GM12892 (cell line): ENCODE measurements at places on chromosomes 1 and 21.

DNA sequence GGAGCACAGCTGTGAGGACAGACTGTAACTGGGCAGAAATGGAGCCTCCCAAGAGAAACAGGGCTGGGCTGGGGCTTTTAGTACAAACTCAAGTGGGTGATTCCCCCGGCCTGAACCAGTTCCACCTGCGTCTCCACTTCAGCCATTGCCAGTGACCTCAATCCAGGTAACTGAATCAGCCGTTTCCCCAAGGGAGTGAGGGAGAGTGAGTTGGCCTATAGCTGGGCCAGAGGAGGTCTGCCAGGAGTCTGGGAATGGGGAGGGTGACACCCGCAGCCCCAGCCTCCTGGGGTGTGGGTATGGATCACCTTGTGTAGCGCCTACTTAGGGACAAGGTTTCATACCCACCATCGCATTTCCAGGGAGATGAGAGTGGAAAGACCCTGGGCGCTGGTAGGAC is 8.5 kb downstream of the SLC26A9 start:
- no peak for DNase-seq

DNA sequence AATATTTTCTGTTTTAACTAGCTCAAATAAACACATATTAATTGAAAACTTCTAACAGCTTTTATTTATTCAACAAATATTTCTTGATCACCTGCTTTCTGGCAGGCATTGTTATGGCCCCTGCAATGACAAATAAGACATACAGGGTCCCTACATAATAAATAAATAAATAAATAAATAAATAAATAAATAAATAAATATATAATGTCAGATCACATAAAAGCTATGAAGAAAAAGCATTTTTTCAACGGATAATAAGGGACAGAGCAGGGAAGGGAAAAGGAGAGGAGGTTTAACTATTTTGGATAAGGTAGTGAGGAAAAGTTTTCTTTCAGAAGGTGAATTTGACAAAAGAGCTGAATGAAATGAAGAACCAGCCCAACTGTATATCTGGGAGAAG is 115.0 kb downstream of the MAGI3 start:
- no peak for DNase-seq

DNA sequence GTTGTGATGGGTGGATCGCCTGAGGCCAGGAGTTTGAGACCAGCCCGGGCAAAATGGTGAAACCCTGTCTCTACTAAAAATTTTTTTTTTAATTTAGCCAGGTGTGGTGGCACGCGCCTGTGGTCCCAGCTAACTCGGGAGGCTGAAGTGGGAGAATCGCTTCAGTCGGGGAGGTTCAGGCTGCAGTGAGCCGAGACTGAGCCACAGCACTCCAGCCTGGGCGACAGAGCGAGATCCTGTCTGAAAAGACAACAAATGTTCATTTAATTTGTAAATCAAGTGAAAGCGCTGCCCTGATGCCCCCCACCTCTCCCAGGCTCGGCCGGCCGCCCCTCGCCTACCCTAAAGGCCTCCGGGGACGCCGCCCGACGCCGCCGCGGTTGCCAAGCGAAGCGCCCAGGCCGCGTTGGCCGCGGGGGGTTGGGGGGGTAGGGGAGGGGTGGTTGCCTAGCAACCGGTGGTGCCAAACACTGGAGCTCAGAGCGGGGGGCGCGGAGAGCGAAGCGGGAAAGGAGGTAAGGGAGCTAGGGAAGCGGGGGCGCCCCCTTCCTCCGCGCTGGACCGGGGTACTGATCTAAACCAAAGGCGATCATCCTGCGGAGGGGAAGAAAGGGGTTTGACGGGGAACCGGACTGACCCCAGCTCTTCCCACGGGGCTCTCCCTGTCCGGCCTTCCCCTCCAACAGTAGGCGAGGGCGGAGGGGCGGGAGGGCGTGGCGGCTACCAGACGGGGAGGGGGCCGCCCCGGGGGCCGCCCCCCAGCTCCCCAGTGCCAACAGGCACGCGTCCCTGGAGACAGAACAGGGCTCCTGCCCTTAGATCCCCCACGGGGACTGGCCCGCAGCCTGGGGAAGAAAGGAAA is at the start of gene TEKT2:
Gene TEKT2 (plus strand): TSS at position 460 of the 862 bp plus-strand sequence. CDS start 828 bp downstream, outside the sequence.
- DNase-seq = no peak

DNA sequence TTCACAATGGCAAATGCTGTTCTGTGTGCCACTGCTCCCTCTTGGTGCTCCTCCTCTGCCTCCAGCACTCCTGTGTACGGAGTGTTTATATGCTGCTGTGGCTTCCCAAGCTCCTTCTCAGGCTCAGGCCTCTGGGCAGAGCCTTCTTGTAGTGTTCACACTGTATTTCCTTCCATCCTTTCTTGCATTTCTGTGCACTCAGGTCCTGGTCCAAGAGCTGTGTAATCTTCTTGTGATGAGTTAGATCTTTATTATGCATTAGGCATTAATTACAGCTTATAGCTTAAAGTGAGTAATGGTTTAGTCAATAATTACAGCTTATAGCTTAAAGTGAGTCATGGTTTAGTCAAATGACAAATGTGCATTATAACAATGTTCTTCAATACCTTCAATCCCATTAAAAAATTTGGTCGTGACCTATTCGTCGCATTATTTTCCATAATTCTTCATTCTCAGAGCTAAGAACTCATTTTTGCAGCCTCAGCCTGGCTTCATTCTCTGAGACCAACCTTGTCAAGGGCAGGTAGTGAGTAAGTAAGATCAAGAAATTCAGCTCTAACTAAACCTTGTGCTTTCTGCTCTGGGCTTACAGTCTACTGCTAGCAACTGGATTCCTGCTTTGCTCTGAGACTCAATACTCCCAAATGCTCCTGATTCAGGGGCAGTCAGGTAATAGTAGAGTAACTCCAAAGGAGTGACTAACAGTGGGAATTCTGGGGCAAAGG is 154.5 kb upstream of the SPAG17 start:
- no peak for DNase-seq

DNA sequence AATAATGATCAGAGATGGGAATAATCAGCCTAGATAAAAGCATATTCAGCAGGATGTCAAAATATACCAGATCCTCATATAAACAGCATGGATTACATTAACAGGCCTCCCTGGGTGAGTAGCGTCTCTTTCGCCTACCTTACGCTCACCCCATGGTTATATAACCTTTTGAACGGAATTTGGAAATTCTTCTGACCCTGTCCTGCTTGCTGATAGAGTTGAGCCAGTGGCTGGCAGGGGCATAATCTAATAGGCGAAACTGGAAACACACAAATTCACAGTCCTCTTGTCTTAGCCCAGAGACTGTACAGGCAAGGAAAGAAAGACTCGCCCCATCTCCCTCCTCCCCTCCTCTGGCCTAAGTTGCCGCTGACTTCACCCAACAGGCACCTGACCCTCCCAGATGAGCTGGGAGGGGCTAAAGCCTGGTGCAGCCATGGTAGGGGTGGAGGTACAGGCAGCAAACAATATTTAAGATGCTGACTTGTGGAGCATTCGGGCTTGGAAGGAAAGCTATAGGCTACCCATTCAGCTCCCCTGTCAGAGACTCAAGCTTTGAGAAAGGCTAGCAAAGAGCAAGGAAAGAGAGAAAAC is at the start of gene ANGPTL7:
Gene ANGPTL7 (plus strand): TSS at position 498 of the 594 bp plus-strand sequence. CDS start 225 bp downstream, outside the sequence.
- no peak for DNase-seq

DNA sequence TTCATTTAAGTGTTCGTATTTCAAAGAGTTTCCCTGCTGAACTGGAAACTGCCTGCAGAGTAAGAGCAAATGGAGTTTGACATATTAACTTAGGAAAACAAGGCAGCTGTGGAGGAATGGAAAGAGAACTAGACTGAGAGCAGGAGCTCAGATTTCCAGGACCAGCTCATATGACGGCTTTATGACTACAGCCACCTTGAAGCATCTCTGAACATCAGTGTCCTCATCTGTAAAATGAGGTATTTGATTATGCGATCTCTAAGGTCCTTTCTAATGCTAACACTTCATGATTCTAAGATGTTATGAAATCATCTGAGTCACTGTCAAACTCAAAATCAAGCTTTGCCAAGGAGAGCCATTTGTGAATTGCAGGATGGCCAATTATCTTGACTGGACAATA is 112.3 kb downstream of the PRRX1 start:
- DNase-seq = no peak

GRCh38 chr1:33232716-33233115 is 23.6 kb upstream of the ZNF362 start:
- no peak for DNase-seq

- no peak for DNase-seq
These were observed 415.3 kb upstream of the CAMK1G start for GRCh38 chr1:209168204-209168603.

- DNase-seq = no peak
These were observed 39.6 kb upstream of the ENAH start for GRCh38 chr1:225692517-225692879.

DNA sequence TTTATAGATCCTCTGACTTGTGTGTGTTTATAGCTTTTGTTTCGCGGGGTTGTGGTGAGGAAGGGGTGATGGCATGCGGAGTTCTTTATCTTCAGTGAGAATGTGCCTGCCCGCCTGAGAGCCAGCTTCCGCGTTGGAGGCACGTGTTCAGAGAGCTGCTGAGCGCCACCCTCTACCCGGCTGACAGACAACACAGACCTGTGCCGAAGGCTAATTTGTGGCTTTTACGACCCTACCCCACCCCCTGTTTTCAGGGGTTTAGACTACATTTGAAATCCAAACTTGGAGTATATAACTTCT is 14.4 kb upstream of the CD101 start:
- DNase-seq = no peak

GRCh38 chr21:38448671-38449385 is 49.4 kb downstream of the ERG start:
- no peak for DNase-seq

- no peak for DNase-seq
These were observed 42.8 kb upstream of the CASZ1 start for GRCh38 chr1:10839188-10839770.

DNA sequence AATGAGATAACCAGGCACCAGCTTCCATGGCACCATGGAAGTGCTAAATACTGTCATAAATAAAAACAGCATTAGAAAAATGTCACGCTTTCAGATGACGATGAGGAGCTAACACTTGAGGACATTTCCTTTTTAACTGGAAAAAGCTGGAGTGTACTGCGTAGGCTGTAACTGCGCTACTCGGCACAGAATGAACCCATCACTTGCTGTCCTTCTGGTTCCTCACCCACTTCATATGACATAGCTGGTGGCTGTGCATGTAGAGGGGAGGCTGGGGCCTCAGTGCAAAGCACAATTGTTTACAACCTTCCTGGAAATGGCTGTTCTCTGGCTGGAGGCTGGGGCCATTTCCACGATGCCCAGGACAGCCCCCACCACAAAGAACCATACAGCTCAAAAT is 55.7 kb downstream of the NTPCR start:
- DNase-seq = no peak

DNA sequence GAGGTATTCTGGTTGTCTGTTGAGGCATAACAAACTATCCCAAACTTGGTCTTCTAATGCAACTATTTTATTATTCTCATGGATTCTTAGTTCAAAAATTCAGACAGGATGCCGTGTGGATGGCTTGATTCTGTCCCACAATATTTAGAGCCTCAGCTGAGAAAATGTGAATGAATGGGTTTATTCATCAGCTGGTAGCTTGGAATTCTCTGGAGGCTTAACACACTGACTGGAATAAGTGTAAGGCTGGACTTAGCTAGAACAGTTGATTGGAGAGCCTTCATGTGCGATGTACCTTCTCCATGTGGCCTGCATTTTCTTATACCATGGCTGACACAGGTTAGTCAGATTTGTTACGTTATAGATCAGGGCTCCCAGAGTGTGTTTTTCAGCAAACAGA is 30.8 kb downstream of the TNNI3K start:
- DNase-seq = no peak

DNA sequence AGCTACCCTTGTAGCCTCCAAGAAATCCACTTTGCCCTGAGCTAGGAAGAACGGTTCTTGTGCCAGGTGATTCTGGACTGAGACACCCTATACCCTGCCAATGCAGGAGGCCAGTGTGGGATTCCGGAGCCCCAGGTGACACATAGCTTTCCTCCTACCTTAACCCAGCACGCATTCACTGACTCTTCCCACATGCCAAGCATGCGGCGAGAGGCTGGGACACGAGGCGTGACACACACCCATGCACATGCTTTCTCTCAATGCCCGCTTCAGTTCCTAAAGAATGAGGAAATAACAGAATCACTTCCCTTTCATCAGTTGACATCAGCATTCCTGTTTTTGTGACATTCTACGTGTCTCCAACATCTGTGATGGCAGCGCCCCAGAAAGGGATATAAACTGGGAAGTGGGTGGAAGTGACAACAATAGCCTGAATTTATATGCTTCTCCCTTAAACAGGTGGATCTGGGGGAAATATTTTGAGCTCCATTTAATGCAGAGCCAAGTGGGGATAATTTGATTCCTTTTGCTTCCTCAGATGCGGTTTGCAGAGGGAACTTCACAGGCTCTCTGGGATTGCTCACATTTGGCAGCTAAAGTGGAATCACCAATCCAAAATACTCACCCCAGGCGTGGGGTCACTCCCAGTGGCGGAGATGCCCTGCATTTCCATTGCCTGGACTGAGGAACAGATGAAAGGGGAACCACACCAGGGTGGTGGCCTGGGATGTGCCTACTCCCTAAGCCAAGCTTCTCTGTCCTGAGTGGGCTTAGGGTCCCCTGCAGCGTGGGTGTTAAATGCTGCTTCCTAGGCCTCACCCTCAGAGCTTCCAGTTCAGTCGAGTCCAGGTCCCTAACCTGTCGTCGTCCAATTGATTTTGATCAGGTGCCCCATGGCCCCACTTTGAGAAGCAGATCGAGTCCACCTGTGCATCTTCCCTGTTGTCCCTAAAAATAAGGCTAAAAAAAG is 445.1 kb downstream of the SIPA1L2 start:
- DNase-seq = no peak

GRCh38 chr1:30383221-30383711 is 340.1 kb downstream of the MATN1 start:
- DNase-seq = no peak

DNA sequence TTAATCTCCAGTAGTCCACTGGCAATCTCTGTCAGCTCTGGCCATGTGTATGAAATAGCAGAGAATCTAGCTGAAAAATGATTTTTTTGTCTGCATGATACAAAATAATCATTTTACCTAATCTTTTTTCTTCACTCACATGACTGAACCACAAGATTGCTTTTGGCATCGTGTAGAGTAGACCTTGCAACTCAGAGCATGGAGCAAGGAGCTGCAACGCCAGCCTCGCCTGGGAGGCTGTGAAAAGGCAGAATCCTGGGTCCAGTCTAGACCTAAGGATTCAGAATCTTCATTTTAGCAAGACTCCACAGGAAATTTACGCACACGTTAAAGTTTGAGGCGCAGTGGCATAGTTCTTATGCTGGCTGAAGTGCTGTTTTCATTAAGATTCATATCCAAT is 40.2 kb downstream of the TOMM20 start:
- DNase-seq = no peak

DNA sequence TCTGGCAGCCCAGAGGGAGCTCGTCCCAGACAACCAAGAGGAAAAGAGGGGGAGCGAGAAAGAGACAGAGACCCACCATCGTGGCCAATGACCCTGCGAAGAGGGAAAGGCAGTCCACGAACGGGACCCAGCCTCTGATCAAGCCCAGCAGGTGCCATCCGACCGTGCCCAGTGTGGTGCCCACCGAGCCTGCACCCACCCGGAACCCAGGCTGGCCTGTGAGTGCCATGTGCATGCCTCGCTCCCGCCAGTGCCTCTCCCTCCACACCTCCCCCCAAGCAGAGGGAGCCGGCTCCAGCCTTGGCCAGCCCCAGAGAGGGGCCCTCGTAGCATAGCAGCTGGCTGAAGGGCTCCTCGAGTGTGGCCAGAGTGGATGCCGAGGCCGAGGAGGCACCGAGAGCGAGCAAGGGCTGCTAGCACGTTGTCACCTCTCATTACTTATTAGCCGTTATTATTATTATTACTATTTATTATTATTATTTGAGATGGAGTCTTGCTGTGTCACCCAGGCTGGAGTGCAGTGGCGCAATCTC is 130.7 kb upstream of the CHRM3 start:
- DNase-seq = no peak
